Mucosa of gallbladder (tissue), 1 donor: ENCODE measurements at places on chromosomes 1 and 21. TPM values are rescaled to one million over a fixed set of nuclear protein-coding genes. Genes with fewer than 3 reads are reported as not detected.

The AMY2A gene
- 0.98 TPM for total RNA-seq

The TTC34 gene
- total RNA-seq, result 1.4 TPM

The LAMTOR2 gene
- total RNA-seq, result 77.0 TPM

The CD2 gene
- 12.5 TPM for total RNA-seq

The ANKRD45 gene
- total RNA-seq, result 0.69 TPM

The S100A1 gene
- 3.3 TPM for total RNA-seq

The FMO1 gene
- total RNA-seq, result not detected

The PGD gene
- total RNA-seq, result 165 TPM

The TNFRSF18 gene
- total RNA-seq, result 1.1 TPM

The TCHH gene
- 0.09 TPM for total RNA-seq

The RTCA gene
- 38.1 TPM for total RNA-seq
